HL-60 (cell line): ENCODE measurements at places on chromosomes 5 and 9.

GRCh38 chr5:129124608-129125007 is 30.1 kb downstream of the ISOC1 start:
- no peak for DNase-seq

- DNase-seq = no peak
Measured at GRCh38 chr5:147673266-147673665, 109.3 kb downstream of the JAKMIP2 start.

DNA sequence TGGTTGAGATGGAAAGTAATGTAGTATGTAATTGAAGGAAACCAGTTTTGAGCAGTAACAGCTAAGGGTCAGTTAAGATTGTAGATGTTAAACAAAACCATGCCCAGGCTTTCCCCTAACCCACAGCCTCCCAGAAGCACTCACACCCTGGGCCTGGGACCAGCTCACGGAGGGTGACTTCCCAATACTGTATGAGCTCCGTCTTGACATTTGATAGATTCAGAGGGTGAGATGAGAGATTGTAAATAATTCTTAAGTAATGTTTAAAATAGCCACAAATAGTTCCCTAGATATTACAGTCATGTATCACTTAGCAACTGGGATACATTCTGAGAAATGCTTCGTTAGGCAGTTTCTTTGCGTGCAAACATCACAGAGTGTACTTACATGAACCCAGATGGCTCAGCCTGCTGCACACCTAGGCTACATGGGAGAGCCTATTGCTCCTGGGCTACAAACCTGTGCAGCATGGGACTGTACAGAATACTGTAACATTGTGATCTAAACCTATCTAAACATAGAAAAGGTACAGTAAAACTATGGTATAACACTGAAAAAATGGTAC is 140.7 kb downstream of the FANCC start:
- DNase-seq = no peak

- DNase-seq = no peak
Measured at GRCh38 chr5:107168086-107168485, 502.7 kb downstream of the EFNA5 start.

DNA sequence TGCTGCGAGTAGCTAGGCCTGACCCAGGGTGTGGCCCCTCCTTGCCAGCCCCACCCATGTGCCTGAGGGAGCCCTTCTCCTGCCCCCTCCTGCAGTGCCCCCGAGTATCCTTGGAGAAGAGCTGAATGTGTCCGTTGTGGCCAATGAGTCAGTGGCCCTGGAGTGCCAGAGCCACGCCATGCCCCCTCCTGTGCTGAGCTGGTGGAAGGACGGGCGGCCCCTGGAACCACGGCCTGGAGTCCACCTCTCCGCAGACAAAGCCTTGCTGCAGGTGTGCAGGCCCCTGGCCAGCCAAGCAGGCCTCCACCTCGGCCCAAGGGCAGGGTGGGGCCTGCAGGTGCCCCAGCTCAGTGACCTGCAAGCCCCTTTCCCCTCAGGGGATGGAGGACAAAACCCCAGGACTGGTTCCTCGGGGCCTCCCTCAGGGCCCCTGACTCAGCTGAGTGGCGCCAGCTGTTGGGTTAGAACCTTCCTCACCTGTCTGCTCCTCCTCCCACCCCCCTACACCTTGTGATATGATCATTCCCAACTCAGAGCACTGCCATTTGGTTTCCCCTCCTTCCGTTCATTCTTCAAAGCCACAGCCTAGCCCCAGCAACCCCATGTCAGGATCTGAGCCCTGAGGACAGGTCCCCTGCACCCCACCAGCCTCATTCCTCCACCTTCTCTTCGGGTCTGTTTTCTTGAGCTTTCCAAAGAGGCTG is 80.0 kb upstream of the ASS1 start:
- DNase-seq = no peak

DNA sequence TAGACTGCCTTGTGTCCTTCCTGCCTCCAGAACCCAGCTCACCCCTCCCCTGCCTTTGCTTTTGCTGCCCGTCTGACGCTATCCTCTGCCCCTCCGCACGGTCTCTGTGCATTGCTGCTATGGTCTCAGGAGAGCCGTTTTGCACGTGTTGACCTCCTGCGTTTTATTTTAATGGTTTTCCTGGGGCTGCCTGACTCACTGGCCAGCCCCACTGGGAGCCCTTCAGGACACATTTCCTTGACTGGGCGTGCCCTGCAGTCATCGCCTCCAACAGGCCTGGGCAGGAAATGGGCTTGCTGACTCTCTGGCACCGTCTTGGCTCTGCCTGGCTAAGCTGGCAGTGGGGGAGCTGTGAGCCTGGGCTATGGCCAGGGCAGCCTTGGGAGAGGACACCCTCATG is 17.9 kb upstream of the ASS1 start:
- no peak for DNase-seq

GRCh38 chr9:108014353-108014752 is 524.8 kb upstream of the KLF4 start:
- no peak for DNase-seq

- DNase-seq = no peak
Measured at GRCh38 chr5:174610968-174611367, 113.4 kb upstream of the MSX2 start.

- no peak for DNase-seq
Measured at GRCh38 chr5:103228061-103228460, 30.5 kb upstream of the MACIR start.

- no peak for DNase-seq
Measured at GRCh38 chr5:87015901-87016300, 251.8 kb upstream of the RASA1 start.

GRCh38 chr9:21813575-21814473 is 11.4 kb downstream of the MTAP start:
- DNase-seq = no peak

- DNase-seq = no peak
Measured at GRCh38 chr5:99900302-99900852, 634.8 kb upstream of the FAM174A start.

- no peak for DNase-seq
Measured at GRCh38 chr9:27591672-27592071, 18.4 kb upstream of the C9orf72 start.

DNA sequence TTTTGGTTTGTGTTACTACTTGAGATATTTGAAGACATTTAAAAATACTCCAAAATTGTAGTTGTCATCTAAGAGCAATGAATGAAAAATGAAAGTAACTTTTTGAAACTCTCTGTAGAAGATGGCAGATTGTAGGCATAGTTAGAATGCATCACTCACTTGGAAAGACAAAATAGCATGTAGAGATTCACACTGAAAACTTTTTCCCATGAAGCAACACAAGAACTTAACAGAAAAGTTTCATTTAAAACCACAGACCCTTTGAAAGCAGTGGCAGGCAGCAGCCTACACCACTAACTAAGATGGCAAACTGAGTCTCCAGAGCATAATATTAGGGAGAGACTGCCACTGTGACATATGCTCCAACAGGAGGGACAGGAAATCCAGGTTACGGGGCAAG is 18.9 kb upstream of the FAM174A start:
- no peak for DNase-seq

GRCh38 chr5:132224716-132225115 is 2.9 kb downstream of the P4HA2 start:
- no peak for DNase-seq

DNA sequence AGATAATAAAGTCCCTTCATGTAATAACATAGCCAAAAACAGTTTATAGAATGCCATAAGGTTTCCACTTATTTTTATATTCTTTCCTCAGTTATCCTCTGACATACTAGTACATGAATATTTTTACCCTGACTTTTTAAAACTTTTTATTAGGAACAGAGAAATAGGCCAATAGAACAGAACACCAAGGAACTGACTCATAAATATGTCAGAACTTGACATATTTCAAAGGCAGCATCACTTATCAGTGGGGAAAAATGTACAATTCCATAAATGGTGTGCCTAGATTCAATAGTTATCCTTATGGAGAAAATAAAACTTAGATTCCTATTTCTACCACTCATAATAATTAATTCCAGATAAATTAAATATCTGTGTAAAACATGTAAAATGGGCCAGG is 9.4 kb downstream of the STARD4 start:
- DNase-seq = no peak

DNA sequence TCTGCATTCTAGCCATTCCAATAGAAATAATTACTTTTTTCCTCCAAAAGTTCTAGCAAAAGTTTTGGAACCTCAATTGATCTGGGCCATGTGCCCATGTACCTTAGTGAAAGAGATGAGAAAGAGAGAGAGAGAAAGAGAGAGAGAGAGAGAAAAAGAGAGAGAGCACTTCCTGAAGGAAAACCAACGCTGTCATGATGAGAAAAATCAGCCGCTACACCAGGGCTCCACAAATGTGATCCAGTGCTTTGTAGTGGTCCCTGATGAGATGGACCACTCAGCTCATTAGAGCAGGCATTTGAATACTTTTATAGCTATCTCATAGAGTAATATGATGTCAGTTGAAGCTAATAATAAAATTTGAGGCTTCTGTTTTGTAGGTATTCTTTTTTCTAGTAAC is 7.7 kb upstream of the GAS1 start:
- no peak for DNase-seq
